ENCODE measurements at places on chromosomes 3 and 15.

- no peak for DNase-seq
These were observed 3.6 kb upstream of the RAB6B start for GRCh38 chr3:133899311-133899710.

DNA sequence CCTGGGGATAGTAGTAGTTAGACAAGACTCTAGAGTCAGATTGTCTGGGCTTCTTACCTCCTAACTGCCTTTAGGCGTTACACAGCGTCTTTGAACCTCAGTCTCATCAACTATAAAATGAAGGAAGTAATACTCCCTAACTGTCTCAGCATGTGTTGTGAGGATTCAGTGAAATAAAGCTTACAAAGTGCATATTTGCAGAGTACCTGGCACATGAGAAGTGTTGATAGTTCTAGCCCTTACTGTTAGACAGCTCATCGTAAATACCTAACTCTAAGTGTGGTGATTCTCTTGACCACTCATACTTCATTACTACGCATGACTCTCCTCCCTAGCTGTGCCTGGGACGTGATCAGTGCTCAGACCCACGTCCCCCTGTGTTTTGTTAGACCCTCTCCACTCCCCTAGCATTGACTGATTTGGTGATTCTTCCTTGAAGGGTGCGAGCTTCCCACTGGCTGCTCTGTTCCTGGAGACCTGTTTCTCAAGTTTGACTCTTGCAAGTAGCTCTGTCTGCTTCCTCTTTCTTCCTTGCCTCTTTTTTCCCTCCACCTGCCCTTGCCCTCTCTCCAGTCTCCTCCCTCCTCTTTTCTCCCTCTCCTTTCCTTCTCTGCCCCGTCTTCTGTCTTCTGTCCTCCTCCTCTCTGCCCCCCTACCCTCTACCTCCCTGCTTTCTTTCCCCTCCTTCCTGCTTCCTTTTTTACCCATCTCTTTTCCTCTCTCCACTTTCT lies 124.2 kb downstream of the SLC25A26 start:
- no peak for DNase-seq

DNA sequence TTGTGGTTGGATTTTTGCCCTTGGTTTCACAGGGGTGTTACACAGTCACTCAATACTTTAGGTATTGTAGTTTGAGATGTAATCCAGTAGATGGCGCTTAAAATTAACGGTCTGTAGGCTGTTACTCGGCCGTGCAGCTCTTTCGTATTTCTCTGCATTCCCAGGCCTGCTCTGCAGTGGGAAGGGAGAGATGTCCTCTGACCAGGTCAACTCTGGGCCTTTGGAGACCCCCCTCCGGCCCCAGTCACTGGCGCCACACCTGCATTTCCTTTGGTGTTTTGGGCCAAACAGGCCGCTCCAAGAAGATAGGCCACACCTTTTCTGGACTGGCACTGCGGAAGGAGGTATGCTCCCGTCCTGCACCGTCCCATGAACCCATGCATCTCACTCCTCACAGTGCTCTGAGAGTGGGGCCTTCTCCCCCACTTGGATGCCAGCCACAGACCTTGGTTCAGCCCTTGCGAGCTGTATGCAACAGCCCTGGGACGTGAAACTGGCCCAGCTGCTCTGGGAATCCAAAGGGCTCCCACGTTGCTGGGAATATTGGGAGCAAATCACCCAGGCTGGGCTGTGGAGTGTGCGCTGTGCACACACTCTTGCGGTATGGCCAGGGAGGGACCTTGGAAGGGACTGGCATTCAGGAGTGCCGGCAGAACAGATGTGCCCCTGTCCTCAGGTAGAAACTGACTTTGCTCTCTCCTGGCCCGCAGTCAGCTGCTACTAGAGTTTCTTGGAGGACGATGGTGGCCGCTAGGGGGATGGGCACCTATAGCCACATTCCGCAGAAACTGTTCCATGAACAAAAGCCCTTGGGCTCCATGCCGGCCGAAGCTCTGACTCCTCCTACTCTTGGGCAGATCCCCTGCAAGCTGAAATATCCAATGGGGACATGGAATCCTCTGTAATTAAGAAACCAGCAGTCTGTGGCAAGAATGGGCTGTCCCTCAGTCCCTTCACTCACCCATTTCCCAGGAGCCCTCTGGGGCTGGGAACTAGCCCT lies 410.5 kb upstream of the CADM2 start:
- no peak for DNase-seq

- DNase-seq, result no peak
These were observed 2.1 kb downstream of the ATP11B start for GRCh38 chr3:182795389-182795782.

DNA sequence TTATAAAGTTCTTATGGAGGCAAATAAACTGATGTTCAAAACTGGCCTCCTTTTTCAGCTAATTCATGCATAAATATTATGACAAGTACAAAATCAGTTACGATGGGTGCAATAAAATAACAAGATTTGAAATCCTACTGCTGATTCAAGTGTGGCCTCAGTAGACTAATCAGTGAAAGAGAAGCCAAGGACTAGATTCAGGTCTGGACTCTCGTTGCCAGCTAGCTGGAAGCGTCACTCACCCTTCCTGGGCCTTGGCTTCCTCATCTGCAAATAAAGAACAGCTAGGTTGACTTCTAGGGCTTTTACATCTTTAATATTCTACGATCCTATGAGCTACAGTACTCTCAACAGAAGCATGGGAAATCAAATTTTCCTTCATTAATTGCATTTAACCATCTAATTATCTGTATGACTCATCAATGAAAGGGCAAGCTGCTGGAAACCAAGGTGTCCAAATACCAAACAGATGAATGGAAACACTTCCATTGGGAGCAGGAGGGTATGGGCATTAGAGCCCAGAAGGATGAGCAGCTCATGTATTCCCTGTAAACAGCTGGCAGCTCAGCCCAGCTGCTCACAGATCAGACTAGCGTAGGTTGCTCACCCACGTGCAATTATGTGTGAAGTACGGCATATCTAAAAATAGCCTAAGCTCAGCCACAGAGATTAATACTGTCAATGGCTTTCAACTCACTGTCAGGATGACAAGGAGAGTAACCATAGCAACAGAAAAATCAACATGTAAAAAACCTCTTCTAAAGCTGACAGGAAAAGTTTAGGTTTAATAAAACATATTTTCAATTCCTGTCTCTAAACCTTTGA lies 294.8 kb downstream of the PLCL2 start:
- DNase-seq, result no peak

DNA sequence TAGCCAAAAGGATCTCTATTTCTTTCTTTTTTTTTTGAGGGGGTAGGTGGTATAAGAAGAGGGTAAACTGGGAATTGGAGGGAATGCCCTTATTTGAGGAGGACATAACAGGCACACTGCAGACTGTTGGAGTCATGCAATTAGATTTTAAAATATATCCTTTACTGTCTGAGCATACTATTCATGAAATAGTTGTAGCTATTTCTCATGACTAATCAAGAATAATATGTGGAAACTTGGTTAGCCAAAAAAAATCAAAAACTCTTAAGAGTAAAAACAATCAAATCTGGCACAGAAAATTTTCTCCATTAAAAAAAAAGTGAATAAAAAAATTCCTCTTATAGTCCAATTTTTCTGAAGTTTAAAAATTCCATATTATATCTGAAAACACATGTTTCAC lies 174.9 kb downstream of the SCAPER start:
- DNase-seq, result no peak

GRCh38 chr3:13204177-13204581 lies 130.9 kb upstream of the IQSEC1 start:
- DNase-seq, result no peak

DNA sequence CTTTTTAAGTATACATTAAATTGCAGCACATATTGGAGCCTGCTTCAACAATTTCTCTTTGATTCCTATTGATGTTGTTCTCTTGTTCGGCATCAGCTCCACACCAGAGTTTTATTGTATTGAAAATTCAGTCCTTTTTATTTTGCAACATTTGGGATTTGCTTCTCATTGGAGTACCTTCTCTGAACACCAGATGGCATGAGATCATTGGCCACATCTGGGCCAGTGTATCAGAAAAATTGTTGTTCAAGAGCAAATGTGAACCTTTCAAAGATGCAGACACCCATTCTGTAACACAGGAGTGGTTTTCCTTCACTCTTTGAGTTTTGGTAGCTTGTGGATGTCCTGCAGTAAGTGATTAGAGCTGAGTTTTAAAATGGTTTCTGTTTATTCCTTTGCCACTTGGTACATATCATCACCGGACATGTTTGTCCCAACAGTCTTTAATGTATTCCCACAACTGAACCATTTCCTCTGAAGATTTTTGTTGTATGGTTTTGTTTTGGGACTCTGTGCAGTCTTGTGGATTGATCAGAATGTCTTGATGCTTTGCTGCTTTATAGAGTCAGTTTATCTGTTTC lies 96.1 kb downstream of the MCTP2 start:
- DNase-seq, result no peak

- DNase-seq, result no peak
These were observed 2.0 kb downstream of the ATP2C1 start for GRCh38 chr3:130895690-130896488.

DNA sequence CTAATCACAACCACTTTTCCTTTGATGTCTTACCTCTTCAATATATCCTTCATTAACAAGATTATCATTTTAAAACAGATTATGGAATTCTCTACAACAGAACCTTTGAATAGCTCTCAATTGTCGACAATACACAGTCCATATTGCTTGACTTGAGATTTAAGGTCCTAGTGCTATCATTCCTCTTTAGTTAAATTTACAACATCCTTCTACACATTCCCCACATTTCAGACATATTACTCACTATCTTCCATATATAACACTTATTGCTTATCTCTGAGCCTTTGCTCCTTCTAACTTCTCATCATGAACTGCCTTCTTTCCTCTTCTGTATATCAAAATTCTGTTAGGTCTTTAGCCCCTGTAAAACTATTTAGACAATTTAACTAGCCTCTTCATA lies 247.0 kb downstream of the STXBP5L start:
- DNase-seq, result no peak

- no peak for DNase-seq
These were observed 37.3 kb downstream of the FSD2 start for GRCh38 chr15:82768414-82769054.

GRCh38 chr15:63277038-63277892 lies at the start of gene APH1B:
TSS of gene APH1B (plus strand) at chr15:63277605. CDS start at chr15:63277624, 19 bp downstream.
- DNase-seq, result peak; percentile 62

- no peak for DNase-seq
These were observed 104.1 kb upstream of the LPP start for GRCh38 chr3:188049606-188050530.

- no peak for DNase-seq
These were observed 164.6 kb upstream of the LINGO1 start for GRCh38 chr15:77797270-77797669.

DNA sequence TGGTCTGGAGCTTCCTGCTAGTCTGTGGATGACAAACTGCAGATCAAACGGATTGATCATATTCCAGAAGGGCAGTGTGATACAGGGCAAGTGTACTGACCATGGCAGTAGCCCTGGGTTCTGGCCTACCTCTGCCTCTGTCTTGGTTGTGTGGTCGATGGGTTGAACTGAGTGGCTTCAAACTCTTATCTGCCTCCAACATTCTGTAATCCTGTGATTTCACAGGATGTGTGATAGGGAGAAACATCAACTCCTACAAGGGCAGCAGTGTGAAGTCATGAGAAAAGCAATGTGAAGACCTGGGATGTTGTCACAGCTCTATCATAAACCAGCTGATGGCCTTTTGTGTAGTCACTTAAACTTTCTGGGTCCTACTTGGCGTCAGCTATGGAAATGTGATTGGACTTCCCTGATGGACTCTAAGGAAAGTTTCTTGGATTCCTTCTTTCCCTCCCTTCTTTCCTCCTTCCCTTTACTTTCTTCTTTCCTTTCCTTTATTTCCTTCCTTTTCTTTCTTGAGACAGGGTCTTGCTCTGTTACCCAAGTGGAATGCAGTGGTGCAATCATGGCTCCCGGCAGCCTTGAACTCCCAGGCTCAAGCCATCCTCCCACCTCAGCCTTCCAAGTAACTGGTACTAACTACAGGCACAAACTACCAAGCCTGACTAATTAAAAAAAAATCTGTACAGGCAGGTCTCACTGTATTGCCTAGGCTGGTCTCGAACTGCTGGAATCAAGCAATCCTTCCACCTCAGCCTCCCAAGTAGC lies 114.8 kb downstream of the BBX start:
- DNase-seq, result no peak

- no peak for DNase-seq
These were observed 29.4 kb downstream of the GPR176 start for GRCh38 chr15:39890621-39891020.

GRCh38 chr3:70386846-70387245 lies 74.4 kb upstream of the MDFIC2 start:
- DNase-seq, result no peak

DNA sequence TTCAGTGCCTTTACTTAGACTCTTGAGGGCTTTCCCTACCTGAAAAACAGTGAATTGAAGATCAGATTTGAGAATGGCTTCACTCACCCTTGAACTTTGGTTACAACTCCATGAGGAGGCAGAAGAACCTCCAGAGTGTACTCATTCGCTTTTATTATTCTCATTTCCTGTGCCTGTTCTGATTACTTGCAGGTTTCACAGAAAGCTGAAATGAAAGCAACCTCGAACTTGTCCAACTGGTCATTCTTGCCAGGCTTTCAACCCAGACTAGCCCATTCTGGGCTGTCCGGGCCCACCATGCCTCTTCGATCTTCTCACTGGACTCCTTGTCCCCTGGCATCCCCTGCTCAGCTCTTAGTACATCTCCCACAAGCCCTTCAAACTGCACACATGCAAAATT lies 20.2 kb upstream of the THUMPD3 start:
- no peak for DNase-seq

GRCh38 chr3:12301513-12301912 lies 12.6 kb downstream of the PPARG start:
- DNase-seq, result no peak

DNA sequence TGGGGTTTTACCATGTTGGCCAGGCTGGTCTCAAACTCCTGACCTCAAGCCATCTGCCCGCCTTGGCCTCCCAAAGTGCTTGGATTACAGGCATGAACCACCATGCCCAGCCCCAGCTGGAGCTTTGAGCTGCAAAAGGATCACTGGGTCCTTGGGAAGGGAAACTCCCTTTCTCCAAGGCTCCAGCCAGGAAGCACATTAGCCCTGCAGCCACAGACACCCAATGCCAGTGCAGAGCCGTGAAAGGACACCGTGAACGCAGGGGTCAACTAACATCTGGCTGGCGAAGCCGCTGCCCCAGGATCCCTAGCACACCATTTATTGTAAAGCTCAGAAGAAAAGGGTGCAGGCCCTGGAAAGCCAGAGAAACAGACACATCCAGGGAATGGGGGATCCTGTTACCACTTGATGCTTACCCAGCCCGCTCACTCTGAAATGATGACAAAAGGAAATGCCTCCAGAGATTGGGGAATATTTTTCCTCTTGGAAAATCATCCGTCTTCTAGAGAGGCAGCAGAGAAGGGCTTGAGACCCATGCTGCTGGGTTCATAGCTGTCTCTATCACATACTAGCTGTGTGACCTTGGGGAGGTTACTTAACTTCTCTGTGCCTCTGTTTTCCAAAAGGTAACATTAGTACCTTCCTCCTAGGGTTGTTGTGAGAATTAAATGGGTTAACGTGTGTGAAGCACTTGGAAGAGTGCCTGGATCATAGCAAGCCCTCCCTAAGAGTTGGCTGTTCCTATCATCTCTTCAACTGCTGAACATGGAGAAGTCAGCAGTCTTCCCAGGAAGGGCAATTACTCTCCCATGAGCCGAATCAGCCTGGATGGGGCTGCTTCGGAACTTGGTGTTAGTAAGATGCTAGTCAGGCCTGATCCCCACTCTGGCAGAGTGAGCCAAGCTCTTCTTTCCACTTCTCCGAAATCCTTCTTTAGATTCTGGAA lies 40.8 kb downstream of the LMCD1 start:
- DNase-seq, result no peak

Measured in activated CD4-positive, CD25-positive, alpha-beta regulatory T cell (primary cell).